ENCODE measurements at places on chromosomes 3 and 15. TPM values are rescaled to one million over a fixed set of nuclear protein-coding genes. Genes with fewer than 3 reads are reported as not detected.
A peak's percentile ranks its signal among the peaks of the same experiment; 100 is the strongest.

The RBM15B gene
- 26.1 TPM for total RNA-seq

The CIB2 gene
- 1.1 TPM for total RNA-seq

The LNP1 gene
- 6.0 TPM for total RNA-seq

The NAALADL2 gene
- 0.29 TPM for total RNA-seq

- DNase-seq: no peak
These were observed 37.3 kb downstream of the CACNA1D start for GRCh38 chr3:53531749-53532148.

DNA sequence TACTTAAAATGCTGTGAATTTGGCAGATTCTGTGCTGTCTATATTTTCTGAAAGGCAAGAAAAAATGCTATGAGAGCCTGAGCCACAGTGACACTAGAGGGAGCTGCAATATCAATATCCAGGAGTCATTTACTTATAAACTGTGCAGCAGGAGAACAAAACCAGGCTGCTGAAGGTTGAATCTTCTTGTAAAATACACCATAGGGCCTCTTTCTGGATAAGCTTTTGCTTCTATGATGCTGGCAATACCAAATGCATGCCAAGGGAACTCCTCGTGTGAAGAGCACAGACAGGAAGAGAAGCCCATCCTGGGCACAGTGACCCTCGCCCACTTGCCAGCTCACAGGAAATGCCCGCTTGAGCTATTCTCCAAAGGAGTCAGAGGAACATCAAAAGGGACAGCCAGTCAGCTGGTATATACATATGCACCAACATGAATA is 48.0 kb upstream of the TSPAN3 start:
- DNase-seq: peak; percentile 79

Data from Karpas-422 (cell line).